Foreskin fibroblast (primary cell): ENCODE measurements at places on chromosomes 5 and 9.

- DNase-seq, result peak; percentile 14
Measured at GRCh38 chr5:52738095-52738506, 49.6 kb upstream of the ITGA1 start.

DNA sequence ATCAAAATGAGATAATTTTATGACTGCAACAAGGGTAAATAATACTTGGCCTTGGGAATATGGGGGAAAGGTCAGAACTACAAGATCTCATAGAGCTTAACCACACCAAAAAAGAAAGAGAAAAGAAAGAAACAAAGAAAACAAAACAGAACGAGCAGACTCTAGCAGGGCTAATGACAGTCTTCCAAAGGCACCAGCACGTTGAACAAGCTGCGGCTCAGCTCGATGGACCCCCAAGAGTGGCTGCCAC lies 689 bp downstream of the AK3 start:
- no peak for DNase-seq

DNA sequence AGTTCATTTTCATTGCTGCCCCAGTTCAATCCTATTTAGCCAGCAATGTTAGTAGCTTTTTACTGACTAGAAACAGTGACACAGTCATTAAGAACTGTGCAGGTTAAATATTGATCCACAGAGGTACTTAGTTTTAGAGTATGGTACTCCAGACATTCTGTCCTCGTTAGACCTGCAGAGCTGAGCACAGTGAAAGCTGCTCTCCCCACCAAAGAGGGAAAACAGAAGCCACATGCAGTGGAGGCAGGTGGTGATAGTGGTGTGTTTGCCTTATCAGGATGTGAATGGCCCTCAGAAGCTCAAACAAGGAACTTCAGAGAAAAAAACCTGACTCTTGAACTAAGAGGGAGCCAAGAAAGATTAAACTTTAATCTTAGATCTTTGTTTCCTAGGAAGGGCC lies 75.5 kb downstream of the UNC13B start:
- DNase-seq, result no peak

- no peak for DNase-seq
Measured at GRCh38 chr5:64184832-64185231, 19.2 kb downstream of the RNF180 start.

DNA sequence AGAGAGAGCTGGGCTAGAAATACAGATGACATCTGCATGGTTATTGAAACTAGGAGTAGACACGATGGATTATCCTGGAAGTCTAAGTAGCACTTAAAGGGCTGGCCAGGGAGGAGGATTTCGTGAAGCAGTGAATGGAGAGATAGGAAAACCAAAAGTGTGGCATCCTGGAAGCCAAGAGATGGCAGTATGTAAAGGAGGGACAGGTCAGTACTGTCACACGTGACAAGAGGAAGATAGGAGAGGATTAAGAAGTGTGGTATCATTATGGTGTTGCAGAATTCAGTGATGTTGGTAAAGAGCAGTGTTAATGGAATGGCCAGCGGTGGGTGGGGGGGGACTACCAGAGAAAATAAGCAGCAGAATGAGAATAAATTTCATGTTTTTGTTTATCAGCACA lies 11.7 kb downstream of the RAD23B start:
- no peak for DNase-seq

DNA sequence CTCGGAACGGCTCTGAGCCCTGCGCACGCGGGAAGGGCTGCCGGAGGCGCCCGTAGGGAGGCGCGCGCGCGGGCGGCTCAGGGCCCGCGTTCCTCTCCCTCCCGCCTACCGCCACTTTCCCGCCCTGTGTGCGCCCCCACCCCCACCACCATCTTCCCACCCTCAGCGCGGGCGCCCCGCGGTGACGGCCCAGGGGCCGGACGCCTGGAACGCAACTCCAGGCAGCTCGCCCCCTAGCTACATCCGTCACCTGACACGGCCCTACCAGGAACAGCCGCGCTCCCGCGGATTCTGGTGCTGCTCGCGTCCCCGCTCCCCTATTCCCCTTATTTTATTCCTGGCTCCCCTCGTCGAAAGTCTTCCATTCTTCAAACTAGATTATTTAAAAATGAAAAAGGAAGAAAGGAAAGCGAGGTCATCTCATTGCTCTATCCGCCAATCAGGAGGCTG lies at the start of gene CDKN2B-AS1:
TSS of gene CDKN2B-AS1 (plus strand) at position 236 of the 450 bp plus-strand sequence.
- DNase-seq, result peak; percentile 87

GRCh38 chr9:127311239-127311741 lies 46.7 kb downstream of the GARNL3 start:
- DNase-seq, result peak; percentile 91

DNA sequence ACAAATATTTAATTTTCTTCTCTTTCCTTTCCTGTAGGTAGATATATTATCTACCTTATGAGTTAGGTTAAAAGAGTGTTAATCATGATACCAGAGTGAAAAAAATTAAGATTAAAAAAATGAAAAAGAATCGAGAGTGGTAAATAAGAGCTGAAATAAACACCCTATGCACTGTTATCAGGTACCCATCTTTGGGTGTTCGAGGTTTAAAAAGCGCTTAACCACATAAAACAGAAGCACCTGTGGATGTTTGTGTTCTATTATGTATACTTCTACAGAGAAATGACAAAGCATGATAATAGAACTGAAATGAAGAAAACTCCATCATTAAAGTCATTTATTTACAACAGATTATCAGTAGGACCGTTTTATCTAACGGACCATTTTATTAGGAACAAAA lies 25.7 kb upstream of the GCNT4 start:
- DNase-seq, result no peak

DNA sequence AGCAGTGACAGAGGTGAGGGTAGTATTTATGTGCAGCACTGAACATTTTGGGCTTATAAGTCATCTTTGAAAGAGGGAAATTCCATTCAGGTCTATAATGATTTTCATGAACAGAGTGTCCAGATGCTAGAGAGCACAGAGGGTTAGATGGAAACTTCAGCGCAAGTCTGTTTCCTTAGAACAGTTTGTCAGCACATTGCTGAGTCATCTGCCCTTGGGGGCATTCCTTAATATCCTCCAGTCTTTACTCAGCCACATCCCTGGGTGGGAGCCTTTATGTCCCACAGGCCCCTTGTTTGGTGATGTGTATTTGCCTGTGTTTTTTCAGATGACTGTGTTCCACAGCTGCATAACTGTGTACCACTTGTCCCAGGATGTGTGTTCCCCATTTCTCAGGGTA lies 138.5 kb upstream of the S1PR3 start:
- peak; percentile 98 for DNase-seq

GRCh38 chr5:112878760-112879159 lies 17.7 kb downstream of the SRP19 start:
- no peak for DNase-seq

GRCh38 chr9:136624184-136624951 lies 38.3 kb upstream of the EGFL7 start:
- no peak for DNase-seq

- no peak for DNase-seq
Measured at GRCh38 chr9:133538176-133538575, 3.7 kb downstream of the ADAMTSL2 start.

- DNase-seq, result no peak
Measured at GRCh38 chr5:43154469-43154868, 33.8 kb downstream of the ZNF131 start.

GRCh38 chr5:179893076-179893957 lies 14.4 kb downstream of the TBC1D9B start:
- DNase-seq, result no peak

GRCh38 chr9:36897019-36897418 lies 137.0 kb downstream of the PAX5 start:
- no peak for DNase-seq

DNA sequence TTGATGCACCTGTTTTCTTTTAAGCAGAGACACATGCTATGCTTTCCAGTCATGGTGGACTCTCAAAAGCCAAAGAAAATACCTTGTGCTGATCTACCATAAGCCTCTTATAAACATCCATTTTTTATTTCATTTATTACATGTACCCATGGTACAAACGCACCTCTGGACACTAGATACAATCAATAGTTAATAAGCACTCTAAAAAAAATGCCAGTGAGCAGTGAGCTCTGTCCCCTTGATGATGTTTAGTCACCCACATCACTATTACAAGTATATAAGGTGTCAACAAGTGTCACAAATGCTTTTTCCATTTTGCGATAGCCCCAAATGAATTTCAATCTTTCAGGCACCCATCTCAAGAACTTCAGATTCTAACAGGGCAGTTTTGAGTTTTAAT lies 5.9 kb downstream of the KLF4 start:
- no peak for DNase-seq

- DNase-seq, result no peak
Measured at GRCh38 chr9:8684978-8685708, 885.6 kb upstream of the DMAC1 start.

DNA sequence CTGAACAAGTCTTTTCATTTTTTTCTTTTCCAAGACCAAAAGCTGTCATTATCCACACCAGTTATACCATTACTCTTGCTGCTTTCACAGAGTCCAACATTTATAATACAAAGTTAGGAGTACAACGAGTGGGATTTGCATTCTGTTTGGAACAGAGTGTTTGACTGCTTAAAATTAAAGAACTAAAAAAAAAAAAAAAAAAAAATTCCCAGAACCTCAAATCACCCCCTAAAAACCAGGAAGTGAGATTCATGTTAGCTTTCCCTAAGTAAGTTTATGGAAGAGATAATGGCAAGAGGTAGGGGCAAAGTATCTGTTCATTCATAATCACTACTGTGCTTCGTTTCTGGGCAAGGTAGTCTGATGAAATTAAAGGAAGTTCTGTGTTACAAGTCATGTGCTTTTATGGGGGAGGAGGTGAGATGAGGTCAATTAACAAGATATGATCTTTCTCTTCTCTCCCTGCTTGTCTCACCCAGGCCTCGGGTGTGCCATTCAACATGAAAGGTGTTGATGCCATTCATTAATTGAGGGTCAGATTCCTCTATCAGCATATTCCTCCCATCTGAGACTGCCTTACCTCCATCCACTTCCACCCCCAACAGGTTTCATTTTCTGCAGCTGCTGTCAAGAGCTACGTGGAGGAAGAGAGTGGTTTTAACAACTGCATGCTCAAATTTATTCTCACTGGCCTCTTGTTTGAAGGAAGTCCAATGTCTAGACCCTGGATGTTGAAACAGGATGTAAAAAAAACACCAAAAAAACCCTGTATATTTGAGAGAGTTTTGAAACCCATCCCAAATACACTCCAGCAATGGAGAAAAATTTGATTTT lies 58.1 kb downstream of the MARCHF3 start:
- no peak for DNase-seq

- DNase-seq, result no peak
Measured at GRCh38 chr5:122371511-122372151, 59.6 kb downstream of the SNCAIP start.

- DNase-seq, result peak; percentile 69
Measured at GRCh38 chr9:95171001-95171400, 146.5 kb downstream of the FANCC start.

GRCh38 chr5:139368613-139369012 lies 14.5 kb downstream of the SLC23A1 start:
- DNase-seq, result peak; percentile 59

- no peak for DNase-seq
Measured at GRCh38 chr5:9537223-9538141, 8.4 kb downstream of the SEMA5A start.

DNA sequence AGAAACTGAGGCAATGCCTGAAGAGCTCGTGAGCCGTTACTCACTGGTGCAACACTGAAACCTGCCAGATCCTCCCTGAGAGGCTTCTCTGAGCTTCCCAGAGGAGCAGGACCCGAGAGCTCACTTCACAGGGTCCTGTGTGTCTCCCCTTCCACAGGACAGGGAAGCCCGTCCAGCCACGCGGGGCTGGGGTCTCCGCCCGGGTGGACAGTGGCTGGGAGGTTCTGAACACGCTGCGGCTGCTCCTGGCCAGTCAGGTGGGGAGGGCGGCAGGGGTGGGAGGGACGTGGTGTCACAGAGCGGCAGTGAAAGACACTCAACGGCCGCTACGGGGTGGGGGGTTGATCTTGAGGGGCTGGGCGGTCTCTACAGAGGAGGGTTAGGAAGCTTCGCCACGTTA lies 290 bp upstream of the ZDHHC11 start:
- DNase-seq, result no peak

- peak; percentile 92 for DNase-seq
Measured at GRCh38 chr5:65209341-65209740, 272.4 kb downstream of the ADAMTS6 start.

DNA sequence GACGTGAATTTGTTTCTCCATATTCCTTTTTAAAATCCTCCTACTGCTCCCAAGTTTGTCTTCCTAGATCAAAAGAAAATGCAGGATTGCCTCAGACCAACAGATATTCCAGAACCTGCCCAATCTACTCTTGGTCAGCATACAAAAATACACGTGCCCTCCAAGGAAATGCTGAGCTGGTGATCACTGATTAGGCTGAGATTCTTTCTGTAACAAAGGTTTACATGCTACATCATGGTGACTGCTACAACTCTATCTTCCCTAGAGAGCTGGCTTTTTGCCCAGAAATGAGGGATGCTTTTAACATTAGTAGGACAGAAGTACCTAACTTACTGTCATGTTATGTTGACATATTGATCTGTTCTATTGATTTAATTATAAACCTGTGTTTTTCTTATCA lies 35.5 kb downstream of the OR2Y1 start:
- DNase-seq, result peak; percentile 16
